ENCODE measurements at places on chromosomes 7 and 10.

GRCh38 chr10:27391916-27392315 is 112.2 kb upstream of the RAB18 start:
- DNase-seq = no peak

DNA sequence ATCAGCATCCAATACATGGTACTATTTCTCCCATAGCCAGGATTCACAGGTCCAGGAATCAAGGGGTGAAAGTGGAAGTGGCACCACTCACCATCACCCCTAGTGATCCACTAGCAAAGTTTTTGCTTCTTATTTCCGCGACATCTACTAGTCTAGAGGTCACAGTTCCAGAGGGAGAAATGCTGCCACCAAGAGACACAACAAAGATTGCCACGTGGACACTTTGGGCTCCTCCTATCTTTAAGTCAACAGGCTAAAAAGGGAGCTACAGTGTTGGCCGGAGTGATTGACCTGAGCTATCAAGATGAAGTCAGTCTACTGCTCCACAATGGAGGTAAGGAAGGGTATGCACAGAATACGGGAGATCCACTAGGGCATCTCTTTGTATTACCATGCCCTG is 178.2 kb downstream of the AKR1D1 start:
- DNase-seq = no peak

DNA sequence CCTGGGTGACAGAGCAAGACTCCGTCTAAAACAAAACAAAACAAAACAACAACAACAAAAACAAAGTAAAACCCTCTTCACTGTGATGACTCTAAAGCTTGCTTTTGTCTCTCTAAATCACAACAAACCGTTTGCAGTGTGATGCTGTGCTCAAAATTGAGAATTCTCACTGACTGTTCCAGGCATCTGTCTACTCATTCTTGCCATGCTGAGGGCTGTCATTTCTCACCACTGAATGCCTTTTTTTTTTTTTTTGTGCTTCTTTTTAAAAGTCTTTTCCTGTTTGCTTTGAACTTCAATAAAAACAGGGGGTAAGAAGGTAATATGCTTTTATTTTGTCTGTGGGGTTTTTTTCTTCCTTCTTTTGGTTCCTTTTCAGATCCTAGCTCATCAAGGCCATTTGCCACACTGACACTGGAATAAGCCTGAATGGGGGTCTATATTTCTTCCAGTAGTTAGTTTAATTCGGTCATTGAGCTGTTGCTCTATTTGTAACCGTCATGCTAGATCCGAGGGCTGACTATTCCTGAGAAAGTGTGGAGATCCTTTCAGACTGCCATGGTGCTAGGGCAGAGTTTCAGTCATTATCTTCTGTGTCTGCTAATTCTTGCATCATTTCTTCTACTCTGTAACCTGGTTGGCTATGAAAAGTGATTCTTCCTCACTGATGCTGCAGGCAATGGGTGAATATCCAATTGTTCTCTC is 10.6 kb downstream of the FAS start:
- DNase-seq = no peak

GRCh38 chr7:129831424-129832058 is 121.2 kb downstream of the UBE2H start:
- DNase-seq = no peak

DNA sequence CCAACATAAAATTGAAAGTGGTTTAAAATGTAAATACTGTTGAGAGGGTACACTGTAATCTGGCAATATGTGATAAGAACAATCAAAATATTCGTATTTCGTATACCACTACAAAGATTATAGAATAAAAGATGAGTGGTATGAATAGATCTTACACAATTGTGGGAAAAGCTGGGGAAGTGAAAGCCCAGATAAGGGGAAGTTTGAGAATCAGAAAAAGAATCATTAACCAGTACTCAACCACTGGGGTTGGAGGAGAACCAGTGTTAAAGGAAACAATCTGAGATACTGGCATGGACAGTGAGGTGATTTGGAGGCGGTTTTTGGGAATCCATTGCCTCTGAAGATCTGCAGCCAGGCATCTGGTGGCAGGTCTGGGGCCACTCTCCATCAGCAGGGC is 59.7 kb upstream of the CDK14 start:
- DNase-seq = no peak

DNA sequence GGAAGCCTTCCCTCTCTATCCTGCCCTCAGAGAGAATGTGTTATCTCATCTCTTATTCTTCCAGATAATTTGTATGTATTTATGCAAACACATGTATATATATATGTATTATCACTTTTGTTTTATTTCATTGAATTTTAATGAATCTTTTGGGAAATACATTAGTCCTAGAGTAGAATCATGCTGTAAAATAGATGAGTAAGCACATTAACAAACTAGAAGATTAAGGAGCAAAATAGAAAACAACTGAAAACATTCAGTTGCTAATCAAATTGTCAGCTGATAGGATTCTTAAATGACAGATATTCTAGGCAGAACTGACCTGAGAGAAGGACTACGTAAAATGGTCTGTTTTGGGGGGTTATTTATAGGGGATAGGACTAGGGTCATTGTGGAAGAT is 11.2 kb downstream of the KLLN start:
- no peak for DNase-seq

DNA sequence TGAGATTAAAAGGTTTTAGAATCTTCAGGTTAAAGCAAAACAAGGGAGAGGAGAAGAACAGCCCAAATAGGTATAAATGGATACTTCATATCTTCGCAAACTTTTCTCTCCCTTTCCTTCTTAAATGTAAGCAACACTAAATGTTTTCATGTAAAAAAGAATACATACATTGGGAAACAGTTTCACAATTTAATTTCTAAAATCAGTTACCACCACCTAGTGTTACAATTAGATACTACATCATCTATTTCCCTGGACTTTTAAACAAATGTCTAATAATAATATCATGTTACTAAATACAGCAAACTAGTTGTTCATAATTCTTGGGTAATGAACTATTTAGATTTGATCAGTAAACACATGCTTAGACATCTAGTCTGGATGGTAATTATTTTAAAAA is 35.8 kb downstream of the MINDY3 start:
- DNase-seq = peak; percentile 26

GRCh38 chr10:78565841-78566240 is 502.9 kb upstream of the ZMIZ1 start:
- DNase-seq = no peak

- DNase-seq = no peak
Observed at GRCh38 chr7:16891874-16892643, 10.3 kb upstream of the AGR3 start.

- no peak for DNase-seq
Observed at GRCh38 chr7:12703881-12704280, 16.4 kb downstream of the ARL4A start.

DNA sequence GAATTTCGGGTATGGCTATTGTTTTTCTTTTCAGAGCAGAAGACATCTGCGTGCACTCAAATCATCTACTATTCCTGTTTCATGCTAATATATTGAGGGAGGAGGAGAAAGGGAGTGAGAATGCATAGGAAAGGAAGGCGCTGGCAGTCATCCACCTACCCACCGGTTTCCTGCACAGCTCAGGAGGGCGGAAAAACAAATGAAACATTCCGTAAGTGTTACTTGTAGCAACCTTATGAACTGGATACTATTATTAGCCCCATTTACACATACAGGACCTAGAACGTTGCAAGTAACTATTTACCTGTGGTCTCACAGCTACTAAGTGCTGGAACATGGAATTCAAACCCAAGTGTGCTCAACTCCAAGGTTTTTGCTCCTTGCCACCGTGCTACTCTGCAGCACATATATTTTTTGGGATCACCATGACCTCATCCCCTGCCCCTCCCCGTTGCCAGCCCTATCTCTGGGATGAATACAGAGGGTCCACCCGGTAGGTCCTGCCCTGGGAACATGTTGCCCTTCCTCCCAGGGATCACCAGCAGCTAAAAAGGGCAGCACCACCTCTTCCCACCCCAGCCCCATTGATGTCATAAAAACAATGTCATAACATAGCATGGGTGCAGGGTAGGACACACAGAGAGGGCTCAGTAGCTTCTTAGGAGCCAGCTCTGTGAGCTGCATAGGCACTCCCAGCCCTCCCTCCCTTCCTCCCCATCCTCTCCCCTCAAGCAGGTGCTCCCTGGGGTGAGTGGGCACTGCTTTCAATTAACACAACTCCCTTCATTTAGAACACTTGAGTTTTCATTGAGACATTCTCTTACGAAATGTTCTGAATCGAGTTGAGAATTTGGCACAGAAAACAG is 16.9 kb downstream of the GFRA1 start:
- DNase-seq = no peak

DNA sequence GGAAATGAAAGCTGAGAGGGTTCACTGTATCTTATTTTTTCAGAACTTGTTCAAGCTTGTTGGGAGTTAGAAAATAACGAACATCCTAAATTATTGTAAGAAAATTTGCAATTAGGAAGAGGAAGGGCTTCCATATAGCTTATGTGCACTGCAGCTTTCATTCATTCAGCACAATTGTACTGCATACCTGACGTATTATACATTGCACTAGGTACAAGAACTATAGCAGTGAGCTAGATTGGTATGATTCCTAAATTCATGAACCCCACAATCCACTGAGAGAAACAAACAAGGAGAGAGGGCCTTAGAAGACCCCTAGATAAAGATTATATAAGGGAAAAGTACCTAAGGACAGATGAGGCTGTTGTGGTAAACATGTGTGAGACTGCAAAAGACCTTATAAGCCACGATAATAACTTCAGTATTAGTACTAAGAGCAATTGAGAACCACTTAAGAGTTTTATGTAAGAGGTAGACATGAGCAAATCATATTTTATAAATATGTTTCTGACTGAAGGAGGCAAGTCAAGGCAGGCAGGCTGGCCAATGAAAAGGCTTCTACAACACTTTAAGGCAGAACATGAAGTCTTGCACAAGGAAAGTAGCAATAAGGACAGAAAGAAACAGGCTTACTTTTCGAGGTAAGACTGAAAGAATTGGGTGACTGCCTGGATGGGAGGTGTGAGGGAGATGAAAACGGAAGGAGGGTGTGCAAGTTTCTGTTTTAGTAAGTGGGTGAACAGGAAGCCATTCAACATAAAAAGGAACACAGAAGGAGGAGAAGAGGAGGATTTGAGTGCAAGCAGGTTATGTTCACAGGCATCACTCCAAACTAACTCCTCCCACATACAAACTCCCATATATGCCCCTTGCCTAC is 77.9 kb upstream of the LRRN3 start:
- no peak for DNase-seq

DNA sequence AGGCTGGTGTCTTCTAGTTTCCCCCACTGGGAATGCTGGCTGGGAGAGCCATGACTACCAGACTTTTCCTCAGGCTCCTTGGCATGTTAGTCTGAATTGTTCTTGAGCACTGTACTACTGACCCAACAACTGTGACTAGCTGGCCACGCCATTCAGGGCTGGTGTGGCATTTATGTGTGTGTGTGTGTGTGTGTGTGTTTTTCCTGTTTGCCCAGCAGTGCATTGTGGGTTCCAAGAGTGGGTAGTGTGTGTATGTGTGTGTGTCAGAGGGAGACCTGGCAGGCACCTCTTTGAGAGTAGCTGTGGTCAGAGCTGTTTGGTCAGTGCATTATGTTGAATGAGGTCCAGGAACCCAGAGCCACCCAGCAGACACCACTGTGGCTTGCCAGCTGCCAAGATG is 9.2 kb downstream of the PCBD1 start:
- DNase-seq = no peak

DNA sequence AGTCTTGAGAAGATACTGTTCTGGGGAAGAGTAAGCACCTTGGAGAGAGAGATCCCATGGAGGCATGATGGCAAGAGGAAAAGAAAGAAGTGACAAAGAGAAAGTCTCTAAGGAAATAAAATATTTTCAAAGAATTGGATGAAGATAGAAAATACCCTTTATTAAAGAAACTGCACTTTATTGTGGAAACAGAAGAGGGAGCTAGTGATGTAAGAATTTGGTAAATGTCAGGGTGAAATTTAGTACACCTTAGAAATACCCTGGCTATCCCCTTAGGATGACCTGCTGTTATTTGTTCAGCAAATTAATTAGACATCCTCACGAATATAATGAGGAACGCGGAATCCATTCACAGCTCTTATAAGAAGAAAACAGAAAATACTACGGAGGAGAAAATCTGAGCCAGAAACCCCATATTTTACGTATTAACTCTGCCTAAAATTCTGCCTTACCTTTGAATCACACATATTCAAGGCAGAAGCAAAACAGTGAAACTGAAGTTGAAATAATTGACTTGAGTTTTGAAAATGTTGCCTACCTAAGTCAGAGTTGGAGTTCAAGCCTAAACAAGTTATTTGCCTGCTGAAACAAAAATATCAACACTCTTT is 90.7 kb downstream of the TFPI2 start:
- DNase-seq = no peak

DNA sequence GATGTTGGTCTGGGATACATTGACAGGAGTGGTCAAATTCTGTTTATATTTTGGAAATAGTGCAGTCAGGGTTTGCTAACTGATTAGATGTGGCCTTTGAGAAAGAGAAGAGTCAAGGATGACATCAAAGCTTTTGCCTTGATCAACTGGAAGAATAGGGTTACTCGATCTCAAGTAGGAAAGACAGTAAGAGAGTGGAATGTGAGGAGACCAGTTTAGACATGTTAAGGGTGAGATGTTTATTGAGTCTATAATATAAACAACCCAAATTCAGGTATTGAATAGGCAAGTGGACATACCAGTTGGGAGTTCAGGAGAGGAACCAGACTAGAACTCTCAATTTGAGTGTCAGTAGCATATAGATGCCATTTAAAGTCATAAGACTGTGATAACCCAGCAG is 1.9 kb upstream of the ANKRD7 start:
- no peak for DNase-seq

- no peak for DNase-seq
Observed at GRCh38 chr7:128059143-128059988, 28.1 kb upstream of the LRRC4 start.

DNA sequence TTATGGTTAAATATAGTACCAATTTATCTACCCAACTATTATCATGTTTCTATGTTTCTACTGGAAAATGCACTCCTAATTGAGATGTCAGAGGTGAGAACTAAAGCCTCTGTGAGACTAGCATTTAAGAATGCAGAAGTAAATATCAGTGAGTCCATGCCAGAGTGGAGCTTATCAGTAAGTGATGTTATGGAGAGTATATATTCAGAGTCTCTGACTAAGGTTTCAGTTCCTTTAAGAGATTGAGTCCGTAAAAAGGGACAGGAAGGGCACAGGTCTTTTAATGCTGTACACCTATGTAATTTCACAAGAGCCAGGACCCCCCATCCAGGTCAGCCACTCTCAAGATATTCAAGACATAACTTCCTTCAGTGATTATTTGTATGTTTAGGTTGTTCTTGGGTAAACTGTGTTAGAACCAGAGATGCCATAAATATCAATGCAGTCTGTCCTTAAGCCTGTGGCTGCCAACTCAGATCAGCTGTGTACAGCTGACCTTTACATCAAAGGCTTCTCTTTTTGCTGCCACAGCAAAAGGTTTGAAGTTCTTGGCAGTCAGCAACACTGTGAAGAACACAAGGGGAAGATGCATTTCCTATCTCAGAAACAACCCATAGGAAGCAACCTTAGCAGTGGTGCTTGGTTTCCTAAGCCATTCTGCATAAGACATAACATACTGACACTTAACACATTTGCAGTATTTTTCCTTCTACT is 244.8 kb downstream of the BICC1 start:
- no peak for DNase-seq
